ENCODE measurements at places on chromosomes 12 and 14. TPM values are rescaled to one million over a fixed set of nuclear protein-coding genes. Genes with fewer than 3 reads are reported as not detected.

DNA sequence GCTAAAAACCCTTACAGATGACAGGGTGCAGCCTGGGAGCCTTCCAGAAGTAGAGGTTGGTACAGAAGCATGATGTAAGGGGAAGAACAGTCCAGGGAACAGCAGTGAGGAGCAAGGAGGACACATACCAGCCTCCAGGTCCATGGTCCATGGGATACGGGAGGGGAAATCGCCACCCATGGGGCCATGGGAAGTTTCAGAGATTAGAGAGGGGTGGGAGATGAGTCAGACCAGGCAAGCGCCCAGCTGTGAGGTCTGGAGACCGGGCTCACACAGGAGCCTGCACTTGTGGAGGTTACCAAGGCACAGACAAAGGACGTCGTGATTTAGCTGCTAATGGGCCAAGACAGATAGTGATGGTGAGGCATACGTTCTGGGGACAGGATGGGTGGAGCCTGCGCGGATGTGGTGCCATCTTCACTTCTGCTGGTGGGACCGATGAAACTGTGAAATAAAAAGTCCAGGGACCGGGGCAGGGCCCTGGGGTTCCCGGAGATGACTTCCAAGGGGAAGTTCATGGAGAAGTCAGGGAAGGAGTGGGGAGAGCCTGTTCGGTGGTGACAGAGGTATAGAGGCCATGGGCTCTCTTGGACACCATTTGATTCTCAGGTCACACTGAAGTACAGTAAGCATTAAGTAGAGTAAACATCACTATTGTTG is 17.7 kb upstream of the LRP1-AS start:
- no peaks in the 10 kb centered on the region for H3K27me3 ChIP-seq
- H3K36me3 ChIP-seq, result no peaks in the 10 kb centered on the region
- peaks cover 6% of the 10 kb centered on the region for H3K4me1 ChIP-seq
- H3K4me3 ChIP-seq, result no peak overlapping the region

- H3K27me3 ChIP-seq, result no peaks in the 10 kb centered on the region
- H3K4me3 ChIP-seq, result no peak overlapping the region
- H3K36me3 ChIP-seq, result peaks cover 62% of the 10 kb centered on the region
- H3K27ac ChIP-seq, result peak overlapping the region; percentile 53
- no peak for DNase-seq
These were observed 24.0 kb downstream of the TIMELESS start for GRCh38 chr12:56425193-56425592.

DNA sequence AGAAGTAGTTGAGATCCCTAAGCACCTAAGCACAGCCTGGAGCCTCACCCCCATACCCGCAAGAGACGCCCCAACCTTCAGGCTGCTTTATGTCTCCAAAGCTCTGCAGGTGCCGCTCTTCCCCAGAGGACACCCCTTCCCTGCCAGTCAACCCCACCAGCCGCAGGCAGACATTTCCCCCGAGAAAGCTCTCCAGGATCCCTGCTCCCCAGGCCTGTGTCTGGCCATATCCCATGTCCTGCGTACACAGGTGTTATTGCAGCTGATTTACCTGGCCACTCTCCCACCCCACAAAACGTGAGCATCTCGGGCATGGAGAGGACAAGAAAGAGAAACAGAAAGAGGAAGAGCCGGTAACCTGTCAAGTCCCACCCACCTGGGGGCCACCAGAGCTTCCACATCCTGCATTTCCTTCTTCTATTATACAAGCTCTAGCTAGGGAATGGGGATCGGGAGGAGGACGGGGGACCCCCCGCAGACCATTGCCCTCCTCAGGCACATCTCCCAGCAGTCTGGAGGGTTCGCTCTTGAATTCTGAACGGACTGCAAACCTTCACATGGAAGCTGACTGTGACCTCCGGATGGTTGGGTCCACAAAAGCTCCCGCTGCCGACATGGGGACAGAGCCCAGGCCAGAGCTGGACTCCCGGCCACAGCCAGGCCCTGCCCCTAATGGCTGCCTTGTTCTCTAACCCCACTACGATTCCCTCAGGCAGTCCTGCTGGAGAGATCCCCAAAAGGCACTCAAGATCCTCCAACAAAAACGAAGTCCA is 17.6 kb downstream of the CCDC88C start:
- peaks cover 46% of the 10 kb centered on the region for H3K36me3 ChIP-seq
- peak overlapping the region; percentile 95 for H3K4me3 ChIP-seq
- DNase-seq, result peak; percentile 37
- H3K4me1 ChIP-seq, result peaks cover 72% of the 10 kb centered on the region

DNA sequence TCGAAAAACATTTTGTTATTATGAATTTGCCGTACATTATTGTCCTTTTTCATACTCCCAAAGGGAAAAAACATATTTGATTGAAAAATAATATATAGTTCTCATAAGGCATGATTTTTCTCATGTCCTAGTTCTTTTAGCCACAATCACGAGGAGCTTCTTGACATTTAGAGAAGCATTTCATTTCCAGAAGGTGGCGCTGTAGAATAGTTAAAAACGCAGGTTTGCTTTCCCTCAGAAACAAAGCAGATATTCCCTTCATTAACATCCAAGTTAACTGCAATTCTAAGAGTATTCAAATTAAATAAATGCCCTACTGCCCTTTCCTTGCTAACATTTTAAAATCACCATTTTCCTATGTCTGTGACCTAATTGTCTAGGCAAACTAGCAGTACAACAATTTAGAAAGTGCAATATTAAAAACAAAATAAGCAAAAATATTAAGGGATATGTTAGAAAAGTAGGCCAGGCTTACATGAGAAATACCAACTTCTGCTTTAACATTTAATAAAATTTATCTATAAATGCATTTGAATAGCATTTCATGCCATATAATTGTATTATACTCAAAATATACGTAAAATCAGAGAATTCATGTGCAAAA is 10.9 kb upstream of the PIK3C2G start:
- no peak overlapping the region for H3K27ac ChIP-seq
- no peak overlapping the region for H3K4me3 ChIP-seq
- H3K27me3 ChIP-seq, result no peaks in the 10 kb centered on the region
- no peaks in the 10 kb centered on the region for H3K36me3 ChIP-seq
- no peak for DNase-seq

- H3K36me3 ChIP-seq, result no peaks in the 10 kb centered on the region
- H3K27me3 ChIP-seq, result peaks cover 16% of the 10 kb centered on the region
- H3K27ac ChIP-seq, result no peak within 1 kb of the TSS
- H3K4me1 ChIP-seq, result no peaks in the 10 kb centered on the region
- H3K4me3 ChIP-seq, result no peak within 1 kb of the TSS
These were observed at the start of gene KLRC4 for GRCh38 chr12:10409392-10409791. Gene KLRC4 (minus strand): TSS chr12:10409757. CDS start chr12:10409575, 182 bp downstream.

GRCh38 chr12:53197011-53197640 is 9.9 kb downstream of the ITGB7 start:
- no peaks in the 10 kb centered on the region for H3K27me3 ChIP-seq
- peaks cover 70% of the 10 kb centered on the region for H3K36me3 ChIP-seq
- no peak overlapping the region for H3K4me3 ChIP-seq
- H3K27ac ChIP-seq, result no peak overlapping the region

DNA sequence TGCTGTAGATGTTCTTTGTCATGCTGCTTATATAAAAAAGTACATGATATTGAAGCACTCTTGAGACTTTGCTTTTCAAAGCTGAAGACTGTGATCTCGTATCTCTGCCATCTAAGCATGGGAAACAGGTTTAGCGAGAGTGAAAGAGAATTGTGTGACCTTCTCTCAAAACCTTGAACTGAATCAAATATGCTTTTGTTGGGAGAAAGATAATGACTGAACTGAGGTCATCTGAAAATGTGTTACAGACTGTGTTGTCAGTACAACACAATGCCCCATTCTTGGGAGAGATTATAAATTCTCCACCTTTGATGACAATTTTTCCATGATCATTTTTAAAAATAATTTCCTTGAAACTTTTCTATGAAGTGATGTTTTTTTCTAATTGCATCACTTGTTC is 272.1 kb upstream of the SEL1L start:
- no peak overlapping the region for H3K4me3 ChIP-seq
- H3K27me3 ChIP-seq, result no peaks in the 10 kb centered on the region
- no peak overlapping the region for H3K27ac ChIP-seq
- H3K36me3 ChIP-seq, result no peaks in the 10 kb centered on the region
- no peaks in the 10 kb centered on the region for H3K4me1 ChIP-seq
- no peak for DNase-seq

- no peak overlapping the region for H3K4me3 ChIP-seq
- no peak overlapping the region for H3K27ac ChIP-seq
These were observed 11.3 kb downstream of the PPFIBP1 start for GRCh38 chr12:27535318-27535717.

- H3K36me3 ChIP-seq, result peaks cover 17% of the 10 kb centered on the region
- no peak overlapping the region for H3K4me3 ChIP-seq
- H3K27me3 ChIP-seq, result no peaks in the 10 kb centered on the region
These were observed 10.5 kb upstream of the PRMT5 start for GRCh38 chr14:22939684-22940083.

DNA sequence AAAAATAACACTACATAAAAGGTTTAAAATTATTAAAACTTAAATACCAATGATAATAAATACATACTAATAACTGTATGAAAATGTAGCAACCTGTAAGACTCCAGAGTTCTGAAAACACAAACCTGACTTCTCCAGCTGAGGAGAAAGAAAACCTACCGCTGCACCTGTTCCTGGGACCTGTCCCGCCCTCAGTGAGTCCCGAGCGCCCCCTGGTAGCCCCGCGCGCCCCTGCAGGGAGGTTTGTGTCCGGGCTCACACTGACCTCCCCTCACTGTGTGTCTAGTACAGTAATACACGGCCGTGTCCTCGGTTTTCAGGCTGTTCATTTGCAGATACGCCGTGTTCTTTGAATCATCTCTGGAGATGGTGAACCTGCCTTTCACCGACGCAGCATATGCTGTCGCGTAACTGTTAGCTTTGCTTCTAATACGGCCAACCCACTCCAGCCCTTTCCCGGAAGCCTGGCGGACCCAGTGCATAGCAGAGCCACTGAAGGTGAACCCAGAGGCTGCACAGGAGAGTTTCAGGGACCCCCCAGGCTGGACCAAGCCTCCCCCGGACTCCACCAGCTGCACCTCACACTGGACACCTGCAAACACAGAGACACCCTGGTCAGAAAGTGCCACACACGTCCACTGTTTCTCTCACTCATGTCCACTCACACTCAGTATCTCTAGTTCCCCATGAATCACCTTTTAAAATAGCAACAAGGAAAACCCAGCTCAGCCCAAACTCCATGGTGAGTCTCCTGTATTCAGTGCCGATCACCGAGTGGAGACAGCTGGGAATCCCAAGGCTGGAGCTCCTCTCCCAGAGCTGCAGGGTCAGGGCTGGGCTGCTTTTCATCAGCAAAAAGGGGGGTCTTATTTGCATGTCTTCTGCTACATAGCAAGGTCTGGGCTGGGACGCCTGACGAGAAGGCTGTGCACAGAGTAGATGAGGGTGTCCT is 1276.3 kb downstream of the TMEM121 start:
- H3K36me3 ChIP-seq, result no peaks in the 10 kb centered on the region
- H3K27ac ChIP-seq, result no peak overlapping the region
- H3K4me3 ChIP-seq, result no peak overlapping the region
- H3K4me1 ChIP-seq, result no peaks in the 10 kb centered on the region
- peaks cover 61% of the 10 kb centered on the region for H3K27me3 ChIP-seq
- no peak for DNase-seq

GRCh38 chr14:49092345-49092744 is 493.8 kb downstream of the RPS29 start:
- no peaks in the 10 kb centered on the region for H3K4me1 ChIP-seq
- DNase-seq, result no peak
- H3K36me3 ChIP-seq, result no peaks in the 10 kb centered on the region
- H3K27me3 ChIP-seq, result no peaks in the 10 kb centered on the region

DNA sequence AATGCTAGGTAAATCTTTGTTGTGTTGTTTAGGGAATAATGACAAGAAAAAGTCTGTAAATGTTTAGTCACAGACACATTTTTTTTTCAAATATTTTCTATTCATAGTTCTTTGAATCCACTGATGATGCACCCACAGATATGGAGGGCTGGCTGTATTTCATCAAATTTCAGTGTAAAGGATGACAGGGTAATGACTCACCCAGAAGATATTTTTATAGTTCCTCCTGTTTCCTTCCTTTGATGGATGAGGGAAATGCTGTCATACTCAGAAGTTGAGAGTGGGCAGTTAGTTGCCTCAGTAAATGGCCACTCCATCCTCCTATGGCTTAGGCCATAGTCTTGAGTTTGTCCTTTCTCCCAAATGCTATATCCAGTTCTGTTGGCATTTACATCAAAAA is 76.9 kb upstream of the REP15 start:
- H3K27ac ChIP-seq, result peak overlapping the region; percentile 3
- peaks cover 2% of the 10 kb centered on the region for H3K27me3 ChIP-seq
- H3K36me3 ChIP-seq, result peaks cover 3% of the 10 kb centered on the region

DNA sequence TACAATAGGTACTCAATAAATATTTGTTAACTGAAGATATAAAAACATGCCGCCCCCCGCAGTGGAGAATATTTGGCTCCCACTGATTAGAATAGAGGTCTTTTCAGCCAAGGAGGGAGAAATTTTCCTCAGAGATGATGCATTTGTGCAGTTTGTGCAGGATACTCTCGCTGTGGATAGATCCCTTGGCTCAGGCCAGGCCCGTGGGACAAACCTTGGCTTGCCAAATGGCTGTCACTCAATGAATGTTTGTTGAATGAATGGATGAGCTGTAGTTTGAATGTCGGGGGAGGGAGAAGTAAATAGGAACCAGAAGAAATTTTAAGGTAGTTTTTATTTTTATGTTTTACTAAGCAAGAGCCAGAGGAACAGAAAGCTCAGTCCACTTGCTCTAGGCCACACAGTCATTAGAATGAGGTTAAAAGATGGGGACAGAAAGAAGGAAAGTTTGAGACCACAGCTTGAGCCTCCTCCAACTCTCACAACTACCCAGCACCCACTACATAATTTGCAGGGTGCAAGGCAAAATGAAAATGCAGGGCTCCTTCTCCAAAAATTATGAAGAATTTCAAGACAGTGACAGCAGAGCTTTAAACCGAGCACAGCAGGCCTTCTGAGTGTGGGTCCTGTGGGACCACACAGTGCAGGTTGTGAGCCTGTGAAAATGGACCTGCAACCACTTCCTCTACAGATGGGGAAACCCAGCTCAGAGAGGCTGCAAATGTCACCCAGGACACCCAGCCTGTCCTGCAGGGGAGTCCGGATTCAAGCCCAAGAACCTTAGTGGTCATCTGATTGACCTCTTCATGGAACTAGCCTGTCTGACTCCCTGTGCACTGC is 51.4 kb downstream of the WSCD2 start:
- H3K27ac ChIP-seq, result no peak overlapping the region
- H3K4me1 ChIP-seq, result no peaks in the 10 kb centered on the region
- no peaks in the 10 kb centered on the region for H3K27me3 ChIP-seq
- no peaks in the 10 kb centered on the region for H3K36me3 ChIP-seq
- no peak for DNase-seq

DNA sequence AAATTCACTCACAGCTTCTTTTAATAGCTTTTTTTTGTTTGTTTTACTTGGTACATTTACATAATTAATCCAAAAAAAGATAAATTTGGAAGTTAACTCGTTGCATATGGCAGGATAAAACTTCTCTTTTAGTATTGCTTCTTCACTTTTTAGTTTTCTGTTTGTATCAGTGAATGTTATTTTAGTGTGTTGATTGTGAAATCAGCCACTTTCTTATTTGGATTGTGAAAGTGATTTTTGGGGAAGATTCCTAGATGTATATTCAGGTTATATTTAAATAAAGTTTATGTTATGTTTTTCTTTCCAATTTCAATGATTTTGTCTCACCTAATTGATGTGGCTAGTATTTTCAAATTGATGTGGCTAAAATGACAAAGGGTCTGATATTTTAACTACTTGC is 693.9 kb upstream of the MGAT4C start:
- H3K27me3 ChIP-seq, result no peaks in the 10 kb centered on the region
- H3K27ac ChIP-seq, result no peak overlapping the region
- no peaks in the 10 kb centered on the region for H3K36me3 ChIP-seq

Gene SRRM4
- total RNA-seq, result not detected

Gene ALX1
- total RNA-seq, result not detected

Gene OTUB2
- 2.3 TPM for total RNA-seq

Gene DPPA3
- total RNA-seq, result not detected

Gene KRT6C
- not detected for total RNA-seq

Gene PAWR
- 4.1 TPM for total RNA-seq

Gene VRTN
- not detected for total RNA-seq

Gene TSPAN8
- not detected for total RNA-seq

Gene NUDT4
- 93.9 TPM for total RNA-seq

Gene BCL11B
- 34.9 TPM for total RNA-seq

Gene GSC
- 0.14 TPM for total RNA-seq

All from activated T-helper 2 cell treated with anti-CD3 and anti-CD28 coated beads, Interferon-gamma antibody, Interleukin-2, Interleukin-4, amounts not matched to agents 10 μg/mL and 5 μg/mL and 100 μg/mL, durations not matched to agents 14 hours and 24 hours and 36 hours (primary cell).